ENCODE measurements at places on chromosomes 1 and 21.

DNA sequence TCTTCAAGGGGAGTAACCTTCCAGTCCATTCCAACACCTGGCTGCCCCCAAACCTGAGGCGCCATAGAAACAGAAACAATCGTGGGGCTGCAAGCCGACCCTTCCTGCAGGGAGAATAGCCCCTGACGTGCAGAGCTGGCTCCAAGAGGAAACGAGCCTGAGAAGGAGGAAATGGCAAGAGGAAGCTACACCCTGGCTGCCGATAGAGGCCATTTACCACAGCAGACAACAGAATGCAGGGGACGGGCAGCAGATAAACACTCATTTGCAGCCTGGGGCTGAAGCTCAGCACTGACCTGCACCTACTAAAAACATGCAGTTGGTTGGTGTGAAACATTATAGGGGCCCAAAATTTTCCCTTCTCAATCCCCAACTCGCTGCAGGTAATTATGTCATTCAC is 8.7 kb upstream of the TDRD10 start:
- DNase-seq: no peak

DNA sequence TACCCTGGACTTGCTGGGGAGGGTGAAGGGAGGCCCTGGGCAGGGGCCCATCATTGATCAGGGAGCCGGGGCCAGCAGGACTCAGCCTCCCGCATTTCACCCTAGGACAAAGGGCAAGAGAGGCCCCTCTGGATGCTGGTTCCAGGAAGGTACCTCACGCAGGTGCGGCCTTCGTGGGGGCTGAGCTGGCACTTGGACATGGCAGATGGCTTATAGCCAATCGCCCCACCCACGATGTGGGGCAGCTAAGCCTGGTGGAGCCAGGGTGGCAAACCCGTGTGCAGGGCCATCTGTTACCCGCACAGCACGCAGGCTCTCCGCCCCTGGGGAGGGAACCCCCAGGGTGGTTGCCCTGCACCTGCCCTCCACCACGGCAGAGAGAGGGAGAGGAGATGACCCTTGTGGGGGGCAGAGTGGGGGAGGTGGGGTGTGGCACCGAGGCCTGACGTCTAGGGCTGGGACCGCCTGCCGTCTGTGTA is 2.5 kb downstream of the TFF3 start:
- DNase-seq: no peak

DNA sequence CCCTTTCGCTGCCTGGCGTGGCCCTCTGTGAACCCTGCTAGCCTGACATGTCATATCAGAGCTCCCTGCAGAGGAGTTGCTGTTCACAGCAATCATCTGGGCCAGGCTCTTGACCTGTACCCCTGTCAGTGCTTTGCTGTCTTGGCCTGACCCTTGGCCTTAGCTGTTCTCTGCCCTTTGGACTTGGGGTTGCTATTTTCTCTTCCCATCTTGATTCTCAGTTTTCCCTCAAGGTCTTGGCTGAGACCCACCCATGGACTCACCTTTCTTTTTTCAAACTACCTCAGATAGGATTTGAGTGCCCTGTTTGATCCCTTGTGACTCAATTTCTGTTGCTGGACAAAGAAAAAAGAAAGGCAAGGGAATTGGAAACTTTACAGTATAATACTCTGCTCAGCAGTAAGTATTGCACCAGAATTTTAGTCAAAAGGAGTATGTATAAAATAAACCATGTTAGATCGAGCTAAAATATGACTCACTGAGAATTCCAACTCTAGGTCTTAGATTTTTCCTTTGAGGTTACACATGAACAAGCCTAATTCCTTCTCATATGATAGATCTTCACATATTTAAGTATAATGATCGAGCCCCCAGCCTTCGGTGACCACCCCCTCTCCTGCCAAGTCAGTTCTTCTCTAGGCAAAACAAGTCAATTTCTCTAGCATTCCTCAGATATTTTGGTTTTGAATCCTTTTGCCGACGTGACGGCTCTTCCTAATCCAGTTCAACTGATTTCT is 110.5 kb downstream of the NGF start:
- DNase-seq: no peak

DNA sequence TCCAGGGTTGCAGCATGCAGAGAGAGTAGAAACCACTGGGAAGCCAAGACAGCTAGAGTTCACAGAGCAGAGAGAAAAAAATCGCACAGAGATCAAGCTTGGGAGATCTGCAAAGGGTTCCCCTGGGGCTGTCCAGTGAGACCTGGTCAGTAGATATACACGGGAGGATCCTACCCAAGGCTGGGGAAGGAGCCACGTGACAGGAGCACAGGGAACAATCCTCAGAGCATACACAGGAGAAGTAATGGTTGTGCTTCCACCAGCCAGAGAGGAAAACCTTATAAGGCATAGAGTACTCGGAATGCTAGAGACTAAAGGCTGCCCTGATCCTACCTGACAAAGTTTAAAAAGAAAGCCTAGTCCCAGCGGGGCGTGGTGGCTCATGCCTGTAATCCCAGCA is 53.9 kb downstream of the GABPA start:
- no peak for DNase-seq

- DNase-seq: no peak
These were observed 75.7 kb downstream of the PHTF1 start for GRCh38 chr1:113683384-113684152.

DNA sequence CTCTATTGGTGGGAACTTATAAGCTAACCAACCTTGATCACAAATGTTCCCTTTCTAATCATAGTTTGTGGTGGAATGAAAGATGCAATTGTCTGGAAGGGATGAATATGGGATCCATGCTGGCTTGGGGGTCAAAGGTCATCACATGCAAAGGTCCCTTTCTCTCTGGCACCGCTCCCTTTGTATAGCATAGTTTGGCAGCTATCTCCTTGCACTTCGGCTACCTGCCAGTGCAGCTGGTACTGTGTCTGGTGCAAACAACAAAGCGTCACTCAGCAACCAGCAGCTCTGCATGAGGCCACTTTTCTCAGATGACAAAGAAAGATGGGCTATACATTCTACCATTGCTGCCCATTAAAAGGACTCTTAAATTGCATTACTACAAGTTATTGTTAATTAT is 188.2 kb upstream of the NFIA start:
- DNase-seq: no peak

DNA sequence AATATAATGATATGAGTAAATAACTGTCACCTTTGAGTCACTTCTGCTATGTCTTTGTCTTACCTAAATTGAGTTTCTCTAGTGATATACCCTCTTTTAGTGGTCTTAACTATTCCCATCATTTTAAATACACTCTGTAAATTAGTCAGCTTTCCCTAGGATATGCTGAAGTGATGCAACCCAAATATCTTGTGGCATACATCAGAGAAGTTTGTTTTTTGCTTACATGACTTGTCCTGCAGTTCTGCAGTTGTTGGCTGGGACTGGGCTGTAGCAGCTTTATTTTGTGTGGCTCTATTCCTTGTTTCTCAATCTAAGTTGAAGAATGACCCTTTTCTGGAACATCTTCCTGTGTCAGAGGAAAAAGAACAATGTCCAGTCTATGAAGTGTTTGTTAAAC is 76.4 kb downstream of the TTC3 start:
- no peak for DNase-seq

GRCh38 chr1:200198236-200198635 is 170.7 kb downstream of the NR5A2 start:
- no peak for DNase-seq

DNA sequence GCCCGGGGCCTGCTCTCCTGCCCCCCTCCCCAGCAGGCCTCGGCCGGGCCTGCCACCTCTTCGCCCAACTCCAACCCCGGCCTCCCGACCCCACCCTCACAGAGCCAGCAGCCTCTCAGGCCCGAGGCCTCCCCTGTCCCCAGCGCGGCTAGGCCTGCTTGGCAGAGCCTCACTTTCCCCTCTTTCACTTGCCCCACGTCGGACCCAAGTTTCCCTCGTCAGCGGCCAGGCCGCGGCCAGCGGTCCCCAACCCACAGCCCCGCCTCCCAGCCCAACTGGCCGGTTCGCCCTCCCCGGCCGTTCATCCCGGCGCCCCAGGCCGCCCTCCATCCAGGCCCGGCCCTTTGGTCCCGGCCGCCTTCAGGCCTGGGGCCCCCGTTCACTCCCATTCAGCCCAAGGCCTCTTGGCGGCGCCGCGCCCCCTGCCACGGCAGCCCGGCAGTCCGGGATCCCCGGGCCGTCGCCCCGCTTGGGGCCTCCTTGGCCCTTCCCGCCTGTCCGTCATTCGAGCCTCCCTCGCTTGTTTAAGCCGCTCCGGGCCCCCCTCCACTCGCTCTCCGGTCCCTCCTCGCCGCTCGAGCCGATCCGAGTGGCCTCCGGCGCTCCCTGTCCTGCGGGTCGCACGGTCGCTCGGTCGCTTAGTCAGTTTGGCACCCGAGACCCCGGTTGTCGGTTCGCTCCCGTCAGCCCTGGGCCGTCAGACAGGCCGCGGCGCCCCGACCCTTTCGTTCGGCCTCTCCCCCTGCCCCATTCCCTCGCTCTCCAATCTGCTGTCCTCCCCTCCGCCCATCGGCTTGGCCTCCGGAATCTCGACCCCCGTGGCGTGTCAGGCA is 1.4 kb downstream of the LRRC41 start:
- DNase-seq: peak; percentile 88

DNA sequence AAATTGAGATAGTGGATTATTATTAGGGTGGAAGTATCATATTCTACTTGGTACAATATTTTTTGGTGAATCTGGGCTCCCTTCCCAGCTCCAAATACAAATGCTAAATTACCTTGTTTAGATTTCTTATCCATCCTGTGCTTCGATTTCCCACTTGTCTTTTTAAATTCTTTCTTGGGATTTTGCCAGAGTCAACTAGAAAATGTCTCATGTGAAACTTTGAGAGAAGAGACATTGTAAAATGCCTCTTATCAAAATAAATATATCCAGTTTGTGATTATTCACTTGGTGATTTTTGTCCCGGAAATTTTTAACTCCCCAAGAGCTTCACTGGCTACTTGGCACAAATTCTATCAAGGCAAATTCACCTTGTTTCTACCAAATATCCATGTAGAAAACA is 202.0 kb downstream of the FMN2 start:
- DNase-seq: no peak

DNA sequence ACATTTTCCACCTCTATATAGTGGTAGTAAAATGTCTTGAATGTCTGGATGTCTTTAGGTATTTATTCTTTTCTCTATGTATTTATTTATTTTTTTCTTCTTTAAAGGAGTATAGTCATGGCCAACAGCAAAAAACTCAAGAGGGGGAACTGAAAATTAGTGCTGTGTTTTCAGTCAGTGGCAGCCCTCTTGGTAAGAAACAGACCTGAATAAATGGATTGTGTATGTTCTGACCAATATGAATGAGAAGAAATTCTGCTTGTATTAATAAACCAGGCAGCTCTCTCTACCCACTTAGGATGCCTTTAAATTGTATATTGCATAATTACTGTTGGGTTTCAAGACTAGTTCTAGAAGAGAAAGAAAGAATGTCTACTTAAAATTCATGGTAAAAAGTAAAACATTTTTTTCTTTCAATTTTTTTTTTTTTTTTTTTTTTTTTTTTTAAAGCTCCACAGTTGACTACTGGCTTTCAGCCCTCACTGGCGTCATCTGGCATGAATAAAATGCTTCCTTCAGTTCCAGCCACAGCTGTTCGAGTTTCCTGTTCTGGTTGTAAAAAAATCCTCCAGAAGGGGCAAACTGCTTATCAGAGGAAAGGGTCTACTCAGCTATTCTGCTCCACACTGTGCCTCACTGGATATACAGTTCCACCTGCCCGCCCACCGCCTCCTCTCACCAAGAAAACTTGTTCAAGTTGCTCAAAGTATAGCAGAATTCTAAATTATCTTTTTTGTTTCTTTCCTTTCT is 101.6 kb downstream of the ZMYM4 start:
- DNase-seq: no peak

DNA sequence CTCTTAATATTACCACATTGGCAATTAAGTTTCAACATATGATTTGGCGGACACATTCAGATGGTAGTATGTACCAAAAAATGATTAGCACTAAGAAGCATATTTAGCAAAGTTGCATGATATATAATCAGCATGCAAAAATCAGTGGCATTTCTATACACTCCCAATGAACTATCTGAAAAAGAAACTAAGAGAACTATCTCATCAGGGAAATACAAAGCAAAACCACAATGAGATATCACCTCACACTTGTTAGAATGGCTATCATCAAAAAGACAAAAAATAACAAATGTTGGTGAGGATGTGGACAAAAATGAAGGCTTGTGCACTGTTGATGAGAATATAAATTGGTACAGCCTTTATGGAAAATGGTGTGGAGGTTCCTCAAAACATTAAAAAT is 31.4 kb upstream of the DENND1B start:
- no peak for DNase-seq

GRCh38 chr1:108107658-108108057 is 92.5 kb downstream of the SLC25A24 start:
- no peak for DNase-seq
